ENCODE measurements at places on chromosomes 3 and 15.

- peak; percentile 17 for DNase-seq
Measured at GRCh38 chr3:38084334-38085310, 45.6 kb downstream of the DLEC1 start.

GRCh38 chr3:113912552-113913236, 35.1 kb upstream of the ZDHHC23 start:
- peak; percentile 74 for DNase-seq

- DNase-seq: no peak
Measured at GRCh38 chr3:112373924-112374323, 41.0 kb downstream of the CD200 start.

DNA sequence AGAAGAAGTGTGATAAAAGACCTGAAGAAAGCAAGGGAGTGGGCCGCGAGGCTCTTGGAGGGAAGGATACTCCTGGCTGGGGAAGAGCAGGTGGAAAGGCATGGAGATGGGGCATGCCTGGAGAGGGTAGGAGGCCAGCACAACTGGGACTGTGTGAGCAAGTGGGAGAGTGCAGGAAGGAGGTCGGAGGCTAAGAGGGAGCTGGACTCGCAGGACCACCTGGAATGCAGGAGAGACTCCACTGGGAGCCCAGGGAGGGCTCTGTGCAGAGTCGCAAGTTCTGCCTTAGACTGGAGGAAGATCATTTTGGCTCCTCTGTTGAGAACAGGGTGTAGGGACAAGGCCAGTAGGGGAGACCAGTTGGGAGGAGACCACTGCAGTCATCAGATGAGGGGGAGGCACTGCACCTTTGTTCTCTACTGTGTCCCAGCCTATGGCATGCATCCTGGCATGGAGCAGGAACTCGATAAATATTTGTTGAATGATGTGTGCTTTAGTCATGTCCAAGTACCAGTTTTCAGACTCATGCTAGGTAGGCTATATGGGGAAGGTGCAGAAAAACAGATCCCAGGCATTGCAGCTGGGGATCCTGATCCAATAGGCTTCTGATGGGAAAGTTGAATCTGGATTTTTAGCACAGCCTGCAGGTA, 13.7 kb downstream of the FAM107A start:
- no peak for DNase-seq

- no peak for DNase-seq
Measured at GRCh38 chr15:50225057-50225456, 40.5 kb downstream of the HDC start.

- DNase-seq: no peak
Measured at GRCh38 chr3:74267131-74267530, 347.3 kb downstream of the CNTN3 start.

DNA sequence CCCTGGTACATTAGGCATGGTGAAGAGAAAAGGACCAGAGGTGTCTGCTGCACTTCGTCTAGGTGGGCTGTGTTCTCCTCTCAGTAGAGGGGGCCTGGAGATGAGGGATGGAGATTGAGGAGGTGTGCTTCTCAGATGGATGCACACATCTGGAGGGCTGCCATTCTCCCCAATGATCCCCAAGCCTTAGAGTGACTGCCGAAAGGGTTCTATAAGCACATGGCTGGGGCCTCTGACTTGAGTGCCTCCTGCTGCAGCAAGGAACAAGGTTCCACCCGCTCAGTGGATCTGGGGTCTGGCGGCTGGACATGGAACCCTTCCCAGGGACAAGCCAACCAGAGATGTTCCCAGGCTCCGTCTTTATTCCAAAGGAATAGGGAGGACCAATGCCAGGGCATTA, 66.8 kb downstream of the CPN2 start:
- no peak for DNase-seq

- DNase-seq: no peak
Measured at GRCh38 chr15:91407269-91407889, 307.3 kb downstream of the SV2B start.

DNA sequence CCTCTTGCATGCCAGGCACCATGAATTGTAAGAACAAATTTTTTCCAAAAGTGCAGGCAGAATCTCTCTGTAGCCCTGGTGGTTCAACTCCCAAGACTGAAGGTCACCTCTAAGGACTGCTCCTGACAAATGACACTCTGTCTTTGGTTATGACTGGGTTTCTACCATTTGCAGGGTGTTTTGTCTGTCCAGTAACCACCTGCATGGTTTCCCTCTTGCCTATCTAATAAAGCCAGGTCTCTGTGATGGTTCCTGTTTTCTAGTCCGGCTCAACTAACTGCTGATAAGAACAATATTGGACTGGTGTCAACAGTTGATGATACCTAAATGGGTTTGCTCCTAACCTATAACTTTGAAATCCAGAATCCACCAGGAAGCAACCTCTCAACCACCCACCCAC, 43.7 kb downstream of the ATP8B4 start:
- no peak for DNase-seq

DNA sequence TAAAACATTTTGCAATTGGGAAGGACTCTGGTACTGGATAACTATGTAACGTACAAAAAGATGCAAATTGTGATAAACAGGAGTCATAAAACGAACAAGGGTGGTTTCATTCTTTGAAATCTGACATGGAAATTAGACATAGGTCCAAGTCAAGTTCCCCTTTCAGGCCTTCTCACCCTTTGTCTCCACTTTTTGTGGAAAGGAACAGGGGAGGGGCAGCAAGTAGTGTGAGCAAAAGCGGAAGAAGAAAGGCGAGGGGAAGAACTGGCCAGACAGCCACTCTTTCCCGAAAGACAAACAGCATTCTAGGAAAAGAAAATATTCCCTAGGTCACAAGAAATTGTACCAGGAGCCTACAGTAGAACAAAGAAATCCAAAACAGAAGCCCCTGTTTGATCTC, 52.6 kb downstream of the MCF2L2 start:
- DNase-seq: no peak

- DNase-seq: peak; percentile 84
Measured at GRCh38 chr3:106302451-106303221, 433.8 kb upstream of the CBLB start.

DNA sequence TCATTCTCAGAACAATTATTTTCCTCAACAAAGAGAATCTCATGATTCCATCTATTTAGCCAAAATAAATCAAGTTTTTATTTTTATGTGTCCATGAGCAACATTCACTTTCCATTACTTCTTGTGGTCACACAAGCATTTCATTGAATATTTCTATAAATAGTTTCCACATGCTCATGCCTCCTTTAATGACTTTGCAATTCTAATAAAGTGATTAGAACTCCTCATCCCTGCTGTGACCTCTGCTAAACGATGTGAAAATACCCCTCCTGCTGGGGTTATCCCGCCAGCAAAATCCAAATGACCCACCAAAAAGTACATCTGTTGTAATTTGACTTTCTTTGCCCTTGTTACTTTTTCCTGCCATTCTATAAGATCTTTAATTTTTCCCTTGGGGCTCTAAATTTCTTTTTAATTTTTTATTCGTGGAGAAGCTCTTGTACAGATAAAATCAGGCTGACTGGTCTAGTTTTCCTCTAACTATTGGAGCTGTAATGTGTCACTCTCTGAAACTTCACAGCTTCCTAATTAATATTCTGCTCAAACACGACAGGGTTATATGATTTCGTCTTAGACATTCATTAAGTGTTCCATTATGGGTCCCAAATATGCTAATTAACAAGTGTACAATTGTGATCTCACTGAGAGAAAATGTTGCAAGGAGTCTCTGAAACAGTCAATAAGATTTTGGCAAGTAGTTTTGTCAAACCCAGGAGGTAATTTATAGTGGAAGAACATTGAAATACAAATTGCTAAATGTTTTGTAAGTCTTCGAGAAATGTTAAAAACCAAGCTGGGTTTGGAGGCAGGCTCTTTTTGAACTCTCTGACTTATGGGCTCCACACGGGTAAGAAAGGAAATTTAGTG, 533.1 kb upstream of the NAALADL2 start:
- DNase-seq: no peak

DNA sequence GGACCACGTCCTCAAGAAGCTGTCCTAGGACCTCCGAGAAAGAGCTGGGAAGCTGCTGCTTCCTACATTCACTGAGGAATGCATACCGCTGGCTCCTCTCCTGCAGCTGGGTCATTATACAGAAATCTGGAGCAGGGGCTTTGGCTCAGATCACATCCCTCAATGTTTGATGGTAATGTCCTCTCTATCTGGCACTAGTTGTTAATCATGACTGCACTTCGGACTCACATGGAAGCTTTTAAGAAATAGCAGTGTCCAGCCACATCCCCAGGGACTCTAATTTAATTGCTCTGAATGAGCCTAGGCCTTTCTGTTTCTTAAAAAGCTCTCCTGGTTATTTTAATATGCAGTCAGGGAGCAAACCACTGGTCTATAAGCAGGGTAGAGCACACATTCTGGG, 25.7 kb upstream of the MYRIP start:
- no peak for DNase-seq

- no peak for DNase-seq
Measured at GRCh38 chr15:39511916-39512260, 69.0 kb upstream of the THBS1 start.

GRCh38 chr3:153171256-153171655, 9.2 kb downstream of the RAP2B start:
- DNase-seq: no peak

- DNase-seq: no peak
Measured at GRCh38 chr3:168273036-168273435, 177.3 kb upstream of the GOLIM4 start.

GRCh38 chr3:146503461-146504202, 34.3 kb upstream of the PLSCR2 start:
- no peak for DNase-seq

- no peak for DNase-seq
Measured at GRCh38 chr15:93770788-93771187, 460.6 kb upstream of the MCTP2 start.

DNA sequence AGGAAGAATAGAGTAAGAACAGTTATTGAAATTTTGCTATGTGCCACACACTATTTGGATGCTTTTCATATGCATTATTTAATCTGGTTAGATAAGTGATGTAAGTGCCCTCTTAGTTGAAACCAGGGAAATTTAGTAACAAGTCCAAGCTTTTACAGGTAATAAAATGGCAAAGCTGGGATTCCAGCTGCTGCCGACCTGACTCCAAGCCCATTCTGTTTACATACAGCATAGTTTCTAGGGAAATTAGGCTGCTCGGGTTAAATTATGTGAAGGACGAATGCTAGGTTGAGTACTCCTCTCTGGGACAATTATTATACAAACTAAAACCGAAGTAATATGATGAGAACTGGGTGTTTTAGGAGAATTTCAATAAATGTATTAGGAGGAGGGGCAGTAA, 38.7 kb upstream of the FAH start:
- no peak for DNase-seq

- no peak for DNase-seq
Measured at GRCh38 chr3:29711255-29711771, 430.4 kb downstream of the RBMS3 start.

DNA sequence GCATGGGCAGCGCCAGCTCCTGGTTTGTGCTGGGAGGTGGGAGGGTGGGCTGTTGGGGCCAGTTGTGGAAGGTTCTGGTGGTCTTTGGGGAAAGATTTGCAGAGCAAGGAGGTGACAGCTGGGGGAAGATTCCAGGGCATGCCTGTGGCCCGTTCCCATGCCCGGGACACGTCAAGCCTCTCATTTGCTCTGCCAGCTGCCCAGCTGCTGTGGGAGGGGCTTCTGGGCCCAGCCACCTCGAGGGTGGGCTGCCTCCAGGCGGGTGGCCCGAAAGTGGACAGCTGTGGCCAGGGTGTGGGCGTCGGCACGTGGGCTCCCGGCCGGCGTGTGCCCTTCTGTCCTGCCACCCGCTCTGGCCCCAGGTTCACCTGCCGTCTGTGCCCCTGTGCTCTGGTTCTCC, 17.2 kb downstream of the PLXNA1 start:
- DNase-seq: no peak

GRCh38 chr3:165837058-165837525, at the start of gene BCHE:
Gene BCHE (minus strand): TSS chr3:165837423. CDS start chr3:165831033, 6,390 bp downstream.
- DNase-seq: no peak

GRCh38 chr3:139134678-139135372, 90.1 kb upstream of the PRR23C start:
- DNase-seq: no peak

- no peak for DNase-seq
Measured at GRCh38 chr3:58144478-58145325, 66.1 kb downstream of the DNASE1L3 start.

GRCh38 chr15:92682741-92683510, 27.4 kb upstream of the FAM174B start:
- no peak for DNase-seq

GRCh38 chr3:19931180-19931692, 2.8 kb downstream of the EFHB start:
- no peak for DNase-seq

DNA sequence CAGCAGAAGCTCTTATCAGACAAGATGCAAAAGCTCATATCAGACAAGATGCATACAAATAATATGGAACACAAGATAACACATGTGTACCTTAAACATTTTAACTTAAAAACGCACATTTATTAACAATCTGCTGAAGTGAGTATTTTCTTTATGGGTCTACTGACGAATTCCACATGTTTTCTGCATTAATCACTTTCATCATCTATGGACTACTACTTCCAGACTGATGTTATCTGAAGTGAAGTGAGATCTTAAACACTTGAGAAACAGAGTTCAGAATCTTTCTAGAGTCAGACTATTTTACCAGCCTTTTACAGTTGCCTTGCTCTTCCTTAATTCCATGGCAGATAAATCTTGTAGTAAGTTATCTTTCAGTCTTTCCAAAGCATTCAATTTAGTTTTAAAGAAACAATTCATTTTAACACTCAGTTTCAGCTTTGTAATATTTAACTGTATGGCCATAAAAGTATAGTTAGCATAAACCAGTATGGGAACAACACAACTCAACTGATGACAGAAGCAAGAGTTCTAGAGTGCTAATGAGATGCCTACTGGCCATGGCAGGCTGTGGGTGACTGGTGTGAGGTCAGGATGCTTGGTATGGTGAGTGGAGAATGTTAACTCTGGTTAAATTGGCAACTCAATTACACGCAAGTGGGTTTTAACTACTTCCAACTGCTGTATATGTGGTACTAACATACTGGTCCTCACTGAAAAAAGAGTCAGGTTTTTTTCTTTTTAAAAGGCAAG, 9.8 kb downstream of the CMTM6 start:
- no peak for DNase-seq
